ENCODE measurements at places on chromosomes 6 and 20. TPM values are rescaled to one million over a fixed set of nuclear protein-coding genes. Genes with fewer than 3 reads are reported as not detected.
A peak's percentile ranks its signal among the peaks of the same experiment; 100 is the strongest.

PAK5 gene
- total RNA-seq = not detected

PREP gene
- 9.7 TPM for total RNA-seq

FOXS1 gene
- total RNA-seq = 6.2 TPM

SNAP91 gene
- total RNA-seq = not detected

PAK1IP1 gene
- 23.2 TPM for total RNA-seq

GHRH gene
- not detected for total RNA-seq

RSPH4A gene
- total RNA-seq = 2.8 TPM

TMEM170B gene
- total RNA-seq = 2.0 TPM

BTNL2 gene
- not detected for total RNA-seq

GRCh38 chr20:47982574-47983360 lies 197.5 kb upstream of the SULF2 start:
- H3K27ac ChIP-seq = no peak overlapping the region
- no peak for DNase-seq
- H3K27me3 ChIP-seq = no peaks in the 10 kb centered on the region
- no peaks in the 10 kb centered on the region for H3K36me3 ChIP-seq
- H3K4me1 ChIP-seq = no peaks in the 10 kb centered on the region

- peak; percentile 55 for DNase-seq
- no peaks in the 10 kb centered on the region for H3K36me3 ChIP-seq
- H3K4me3 ChIP-seq = no peak overlapping the region
- H3K4me1 ChIP-seq = no peaks in the 10 kb centered on the region
- no peaks in the 10 kb centered on the region for H3K27me3 ChIP-seq
- H3K27ac ChIP-seq = no peak overlapping the region
Observed at GRCh38 chr6:36724514-36725390, 27.1 kb downstream of the RAB44 start.

DNA sequence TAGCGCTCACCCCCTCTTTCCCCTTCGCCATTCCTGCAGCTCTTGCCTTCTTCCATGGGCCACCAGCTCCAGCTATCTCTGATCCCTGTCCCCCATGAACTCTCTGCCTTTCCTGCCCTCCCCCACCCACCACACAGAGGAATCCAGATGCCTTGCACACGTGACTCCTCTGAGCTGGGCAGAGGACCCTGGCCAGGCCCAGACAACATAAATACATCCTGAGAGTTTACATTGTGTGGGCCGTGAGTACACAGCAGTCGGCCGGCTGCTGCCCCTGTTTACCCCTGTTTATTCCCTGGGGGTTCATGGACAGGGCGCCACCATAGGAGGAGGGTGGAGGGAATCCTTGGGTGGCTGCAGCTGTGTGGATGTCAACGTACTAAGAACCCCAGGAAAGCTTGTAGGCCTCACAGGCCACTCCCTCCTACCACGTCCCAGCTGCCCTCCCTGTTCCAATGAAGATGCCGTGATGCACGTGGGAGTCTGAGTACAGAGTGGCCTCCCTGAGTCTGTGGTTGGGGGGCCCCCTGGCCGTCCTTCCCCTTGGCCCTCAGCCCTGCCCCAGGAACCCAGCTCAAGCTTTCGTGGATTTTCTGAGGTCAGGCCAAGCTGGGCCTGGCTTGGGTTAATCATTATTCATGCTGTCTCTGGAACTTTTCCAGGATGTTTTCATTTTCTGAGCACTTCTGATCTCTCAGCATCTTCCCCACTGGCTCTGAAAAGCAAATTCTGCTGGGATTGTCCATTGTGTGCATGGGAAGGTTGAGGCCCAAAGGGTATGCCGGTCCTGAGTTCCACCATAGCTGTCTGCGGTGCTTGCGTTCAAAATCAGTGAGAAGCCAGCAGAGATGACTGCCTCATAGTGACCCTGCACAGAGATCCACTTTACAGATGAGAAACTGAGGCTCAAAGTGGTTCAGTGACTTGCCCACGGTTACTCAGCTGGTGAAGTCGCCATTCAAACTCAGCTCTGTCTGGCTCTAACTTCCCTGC lies 136.3 kb downstream of the MRPL14 start:
- peaks cover 14% of the 10 kb centered on the region for H3K4me1 ChIP-seq
- H3K27me3 ChIP-seq = no peaks in the 10 kb centered on the region
- no peak overlapping the region for H3K4me3 ChIP-seq
- DNase-seq = peak; percentile 83
- no peaks in the 10 kb centered on the region for H3K36me3 ChIP-seq
- H3K27ac ChIP-seq = peak overlapping the region; percentile 82

DNA sequence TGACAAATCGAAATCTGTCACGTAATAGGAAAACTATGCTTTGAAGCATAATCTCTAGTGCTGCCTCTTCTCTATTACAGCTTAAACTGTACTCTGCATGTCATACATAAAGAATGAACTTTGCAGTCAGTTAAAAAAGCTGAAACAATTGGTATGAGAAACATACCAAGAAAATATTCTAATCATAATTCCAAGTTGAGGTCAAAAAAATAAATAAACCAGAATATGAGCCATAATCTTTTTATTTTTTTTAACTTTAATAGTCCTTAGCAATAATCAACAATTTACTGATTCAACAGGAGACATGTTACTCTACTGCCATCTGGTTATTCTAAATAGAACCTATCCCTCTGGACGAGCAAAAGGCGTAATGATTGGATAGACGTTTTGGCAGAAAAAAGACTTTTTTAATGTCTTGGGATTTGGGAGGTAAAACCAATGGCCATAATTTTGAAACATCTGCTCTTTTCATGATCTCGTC lies 224.4 kb upstream of the FLRT3 start:
- no peak overlapping the region for H3K4me3 ChIP-seq
- H3K27me3 ChIP-seq = no peaks in the 10 kb centered on the region
- no peaks in the 10 kb centered on the region for H3K4me1 ChIP-seq
- H3K36me3 ChIP-seq = no peaks in the 10 kb centered on the region
- DNase-seq = no peak

DNA sequence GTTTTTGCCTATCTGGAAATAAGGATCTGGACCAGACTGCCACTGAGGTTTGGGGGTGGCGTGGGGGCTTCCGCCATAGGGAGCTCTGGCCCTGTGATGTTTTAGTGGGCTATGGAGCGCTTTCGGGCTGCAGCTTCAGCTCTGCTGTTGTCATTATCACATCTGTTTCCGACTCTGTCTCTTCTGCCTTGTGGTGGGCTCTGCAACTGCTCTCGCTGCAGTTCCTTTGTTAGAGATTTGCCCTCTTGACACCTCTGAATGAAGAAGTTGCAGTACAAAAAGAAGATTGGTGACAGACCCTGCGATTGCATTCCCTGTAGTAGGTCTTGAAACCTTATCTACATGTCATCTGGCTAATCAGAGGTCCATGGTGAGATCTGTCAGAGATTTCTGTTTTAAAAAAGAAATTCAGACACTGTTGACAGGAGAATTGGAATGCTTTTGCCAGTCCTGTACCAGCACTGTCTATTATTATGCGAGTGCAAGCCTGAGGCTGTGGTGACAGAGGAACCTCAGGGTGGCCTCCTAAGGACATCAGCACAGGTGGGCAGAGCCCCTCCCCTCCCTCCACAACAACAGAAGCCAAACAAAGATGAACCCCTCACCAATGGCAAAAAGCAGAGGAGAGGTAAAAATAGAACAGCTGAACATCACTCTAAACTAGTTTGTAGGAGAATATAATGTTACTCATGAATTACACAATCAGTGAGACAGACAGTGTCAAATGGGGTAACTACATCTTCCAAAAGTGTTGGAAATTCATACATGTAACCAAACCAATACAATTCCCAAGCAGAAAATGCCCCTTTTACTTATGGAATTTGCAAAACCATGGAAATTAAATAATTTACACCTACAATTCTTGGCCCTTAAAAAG lies 63.5 kb upstream of the DEFB112 start:
- no peak overlapping the region for H3K27ac ChIP-seq
- DNase-seq = no peak
- H3K36me3 ChIP-seq = no peaks in the 10 kb centered on the region
- H3K4me3 ChIP-seq = no peak overlapping the region
- H3K4me1 ChIP-seq = no peaks in the 10 kb centered on the region

DNA sequence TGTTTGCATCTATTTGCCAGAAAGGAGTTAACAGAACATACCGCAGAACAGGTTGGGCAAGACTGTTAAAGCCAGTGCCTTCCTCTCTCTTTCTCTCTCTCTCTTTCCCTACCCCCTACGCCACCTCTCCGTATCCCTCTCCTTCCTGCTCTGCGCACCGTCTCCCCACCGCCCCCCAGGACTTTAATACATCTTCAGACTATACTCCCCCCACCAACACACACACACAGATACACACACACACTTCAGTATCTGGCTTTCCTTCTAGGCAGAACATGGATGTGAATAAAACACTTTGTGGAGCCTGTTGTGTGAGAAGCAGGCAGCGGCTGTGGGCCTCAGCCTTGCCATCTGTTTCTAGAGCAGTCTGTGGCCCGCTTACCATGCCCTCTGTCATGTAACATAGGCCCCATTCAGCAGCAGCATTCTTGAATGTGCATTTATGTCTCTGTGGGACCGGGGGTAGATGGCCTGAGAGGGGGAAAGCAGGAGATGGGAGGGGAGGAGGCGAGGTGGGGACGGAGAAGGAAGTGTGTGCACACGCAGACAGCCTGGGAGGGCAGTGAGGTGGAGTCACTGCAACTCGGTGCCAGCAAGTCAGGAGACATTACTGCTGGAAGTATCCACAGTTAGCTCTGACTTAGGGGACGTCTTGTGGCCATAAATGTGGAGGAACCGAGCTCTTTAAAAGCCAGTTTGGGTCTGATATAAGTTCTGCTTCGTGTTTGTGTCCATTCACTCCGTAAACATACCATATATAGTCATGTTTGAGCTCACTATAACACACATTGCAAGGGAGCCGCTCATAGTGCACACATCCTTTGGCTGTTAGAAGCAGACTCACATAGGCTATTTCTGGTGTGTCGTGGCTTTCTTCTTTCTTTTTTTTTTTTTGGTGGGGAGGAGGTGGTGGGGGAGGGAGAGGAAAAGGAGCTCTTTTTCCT lies 38.4 kb downstream of the RREB1 start:
- DNase-seq = peak; percentile 48
- H3K36me3 ChIP-seq = no peaks in the 10 kb centered on the region
- peak overlapping the region; percentile 86 for H3K27ac ChIP-seq
- no peaks in the 10 kb centered on the region for H3K4me1 ChIP-seq
- H3K27me3 ChIP-seq = no peaks in the 10 kb centered on the region

DNA sequence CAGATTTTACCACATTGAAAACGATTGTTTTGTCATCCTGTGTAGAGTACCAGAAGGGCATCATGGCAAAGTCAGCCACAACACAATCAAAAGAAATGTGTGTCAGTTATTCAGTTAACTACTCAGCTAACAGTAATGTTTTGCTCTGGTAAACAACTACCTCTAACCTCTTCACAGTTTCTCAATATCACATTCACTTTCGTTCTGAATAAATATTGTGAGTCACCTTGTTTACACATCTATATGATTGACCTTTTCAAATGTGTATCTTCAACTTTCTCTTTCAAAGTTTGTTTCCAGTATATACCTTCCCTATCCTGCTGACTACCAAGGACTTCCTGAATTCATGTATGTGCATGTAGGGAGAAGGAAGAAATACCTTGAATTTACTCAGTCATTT lies 216.6 kb upstream of the UFL1 start:
- H3K27ac ChIP-seq = no peak overlapping the region
- H3K27me3 ChIP-seq = no peaks in the 10 kb centered on the region
- DNase-seq = no peak

- no peaks in the 10 kb centered on the region for H3K36me3 ChIP-seq
- H3K4me3 ChIP-seq = no peak overlapping the region
- H3K4me1 ChIP-seq = no peaks in the 10 kb centered on the region
Observed at GRCh38 chr6:89999945-90000825, 105.9 kb downstream of the GJA10 start.

GRCh38 chr6:25042036-25042521 lies 106.3 kb upstream of the RIPOR2 start:
- no peak overlapping the region for H3K4me3 ChIP-seq
- no peaks in the 10 kb centered on the region for H3K27me3 ChIP-seq
- H3K36me3 ChIP-seq = no peaks in the 10 kb centered on the region

DNA sequence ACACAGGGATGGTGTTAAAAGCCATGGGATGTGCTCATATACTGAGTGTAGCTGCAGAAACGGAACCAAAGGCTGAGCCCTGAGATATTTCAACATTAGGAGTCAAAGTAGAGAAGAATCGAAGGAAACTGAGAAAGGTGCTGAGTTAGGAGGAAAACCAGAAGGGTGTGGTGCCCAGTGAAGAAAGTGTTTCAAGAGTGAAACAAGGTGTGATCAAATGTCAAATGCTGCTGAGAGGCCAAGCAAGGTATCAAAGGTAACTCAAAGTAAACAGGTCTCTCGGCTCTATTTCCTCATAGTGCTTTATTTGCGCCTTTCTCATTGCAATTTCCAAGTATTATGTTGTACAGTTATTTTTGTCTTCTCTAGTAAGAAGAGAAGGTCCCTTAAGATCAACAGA lies 94.1 kb downstream of the PRDM1 start:
- H3K4me3 ChIP-seq = no peak overlapping the region
- H3K27me3 ChIP-seq = no peaks in the 10 kb centered on the region
- no peak for DNase-seq
- H3K27ac ChIP-seq = no peak overlapping the region
- no peaks in the 10 kb centered on the region for H3K4me1 ChIP-seq

DNA sequence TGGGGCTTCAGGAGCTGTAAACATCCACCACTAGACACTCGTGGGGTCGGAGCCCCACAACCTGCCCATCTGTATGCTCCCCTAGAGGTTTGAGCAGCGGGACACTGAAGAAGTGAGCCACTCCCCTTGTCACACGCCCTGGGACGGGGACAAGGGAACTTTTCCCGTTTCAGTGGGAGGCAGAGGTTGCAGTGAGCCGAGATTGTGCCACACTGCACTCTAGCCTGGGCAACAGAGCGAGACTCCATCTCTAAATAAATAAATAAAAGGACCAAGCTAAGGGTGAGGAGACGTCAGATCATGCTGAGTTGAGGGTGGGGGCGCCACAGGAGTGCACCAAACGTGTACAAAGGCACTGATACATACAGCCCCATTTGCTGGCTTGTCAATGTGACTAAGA lies 8.4 kb downstream of the ZCCHC3 start:
- no peaks in the 10 kb centered on the region for H3K27me3 ChIP-seq
- DNase-seq = no peak
- no peak overlapping the region for H3K4me3 ChIP-seq
- H3K27ac ChIP-seq = no peak overlapping the region

DNA sequence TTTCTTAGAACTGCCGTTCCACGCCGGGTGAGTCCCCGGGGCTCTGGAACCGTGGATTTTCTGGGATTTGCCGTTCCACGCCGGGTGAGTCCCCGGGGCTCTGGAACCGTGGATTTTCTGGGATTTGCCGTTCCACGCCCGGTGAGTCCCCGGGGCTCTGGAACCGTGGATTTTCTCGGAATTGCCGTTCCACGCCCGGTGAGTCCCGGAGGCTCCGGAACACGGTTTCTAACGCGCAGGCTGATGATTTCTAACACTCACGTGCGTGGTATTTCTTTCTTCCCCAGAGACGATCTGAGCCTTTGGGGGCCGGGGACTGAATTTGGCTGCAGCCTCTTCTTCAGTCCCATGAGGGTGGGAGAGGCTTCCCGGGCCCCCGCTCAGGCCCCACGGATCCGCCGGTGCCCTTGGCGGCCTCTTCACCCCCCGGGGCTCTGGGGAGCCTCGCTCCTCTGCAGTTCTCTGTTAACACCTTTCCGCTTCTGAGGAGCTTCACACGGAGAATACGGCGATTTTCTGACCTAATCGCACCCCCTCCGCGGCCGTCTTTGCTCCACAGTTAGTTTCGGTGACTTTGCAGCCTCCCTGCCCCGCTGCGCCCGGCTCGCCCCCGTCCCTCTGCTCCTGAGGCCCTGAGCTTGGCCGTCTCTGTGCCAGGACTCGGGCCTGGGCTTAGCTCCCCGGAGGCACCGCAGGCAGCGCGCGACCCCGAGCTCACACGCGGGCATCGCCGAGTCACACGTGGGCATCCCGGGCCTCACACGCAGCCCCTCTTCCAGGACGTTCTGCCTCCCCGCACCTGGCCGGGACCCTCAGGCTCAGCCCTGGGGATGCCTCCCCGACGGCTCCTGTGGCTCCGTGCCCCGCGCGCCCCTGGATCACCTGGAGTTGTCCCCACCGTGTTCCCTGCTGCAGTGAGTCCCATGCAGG lies 7.2 kb upstream of the KIF25 start:
- no peak overlapping the region for H3K4me3 ChIP-seq
- no peak overlapping the region for H3K27ac ChIP-seq
- no peaks in the 10 kb centered on the region for H3K27me3 ChIP-seq

Data from uterus (tissue), 4 donors.